ENCODE measurements at places on chromosomes 7 and 10.

DNA sequence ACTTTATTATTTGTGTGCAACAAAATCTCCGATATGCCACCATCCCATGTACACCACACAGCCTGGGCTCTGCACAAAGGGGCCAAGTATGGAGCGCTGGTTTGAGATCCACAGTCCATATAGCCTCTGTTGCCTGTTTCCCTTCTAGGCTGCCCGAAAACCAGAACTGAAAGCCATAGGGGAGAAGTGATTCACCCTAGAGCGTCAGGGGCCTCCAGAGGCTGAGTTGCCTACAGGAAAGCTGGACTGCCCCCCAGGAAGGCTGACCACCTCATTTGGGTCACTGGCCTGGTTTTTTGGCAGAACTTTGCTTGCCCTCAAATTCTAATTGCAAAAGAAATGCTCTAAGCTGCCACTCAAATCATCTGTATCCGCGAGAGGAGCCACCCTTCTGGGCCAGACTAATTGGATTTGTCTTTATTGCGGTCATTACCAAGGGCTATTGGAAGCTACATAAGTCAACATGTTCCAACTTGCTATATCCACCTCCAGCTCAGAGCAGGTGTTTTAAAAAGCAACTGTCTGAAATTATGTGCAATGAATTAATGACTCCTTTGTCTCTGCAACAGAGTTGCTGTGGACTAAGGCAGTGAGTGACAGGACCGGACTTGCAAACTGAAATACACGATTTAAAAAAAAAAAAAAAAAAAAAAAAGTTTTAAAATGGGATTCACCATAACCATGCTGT, 28.3 kb upstream of the FRMD4A start:
- DNase-seq: peak; percentile 26

GRCh38 chr10:108427146-108427545, 1262.6 kb upstream of the SORCS1 start:
- DNase-seq: no peak

DNA sequence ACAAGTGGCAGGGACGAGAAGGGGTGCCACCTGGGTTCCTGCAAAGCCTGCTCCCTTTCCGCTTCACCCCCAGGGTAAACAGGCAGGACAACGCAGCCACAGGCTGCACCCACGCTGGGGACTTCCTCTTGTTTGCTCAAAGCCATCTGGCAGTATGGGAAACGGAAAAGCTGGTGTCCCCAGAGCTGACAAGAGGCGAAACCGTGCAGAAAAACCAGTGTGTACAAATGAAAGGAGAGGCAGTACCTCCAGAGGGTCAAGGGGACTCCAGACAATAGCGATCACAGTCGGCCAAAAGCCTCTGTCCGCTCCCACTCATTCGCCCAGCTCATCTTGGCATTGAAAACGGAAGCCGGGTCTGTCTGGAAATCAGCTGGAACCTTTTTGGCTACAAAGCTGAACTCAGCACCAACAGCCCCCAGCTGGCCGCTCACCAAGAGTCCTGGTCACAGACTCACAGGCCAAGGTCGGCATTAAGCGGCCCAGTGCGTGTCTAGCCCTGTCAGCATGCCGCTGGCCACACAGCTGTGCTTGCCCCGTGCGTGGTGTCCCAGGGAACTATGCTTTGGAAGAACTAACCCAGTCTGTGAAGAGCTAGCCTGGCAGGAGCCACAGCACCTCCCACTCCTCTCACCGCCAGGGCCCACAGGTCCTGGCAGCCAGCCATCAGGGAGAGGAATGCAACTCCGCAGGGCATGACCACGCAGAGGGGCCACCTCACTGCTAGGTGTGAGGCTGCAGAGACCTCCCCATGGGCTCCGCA, 10.4 kb downstream of the TNS3 start:
- DNase-seq: peak; percentile 49

DNA sequence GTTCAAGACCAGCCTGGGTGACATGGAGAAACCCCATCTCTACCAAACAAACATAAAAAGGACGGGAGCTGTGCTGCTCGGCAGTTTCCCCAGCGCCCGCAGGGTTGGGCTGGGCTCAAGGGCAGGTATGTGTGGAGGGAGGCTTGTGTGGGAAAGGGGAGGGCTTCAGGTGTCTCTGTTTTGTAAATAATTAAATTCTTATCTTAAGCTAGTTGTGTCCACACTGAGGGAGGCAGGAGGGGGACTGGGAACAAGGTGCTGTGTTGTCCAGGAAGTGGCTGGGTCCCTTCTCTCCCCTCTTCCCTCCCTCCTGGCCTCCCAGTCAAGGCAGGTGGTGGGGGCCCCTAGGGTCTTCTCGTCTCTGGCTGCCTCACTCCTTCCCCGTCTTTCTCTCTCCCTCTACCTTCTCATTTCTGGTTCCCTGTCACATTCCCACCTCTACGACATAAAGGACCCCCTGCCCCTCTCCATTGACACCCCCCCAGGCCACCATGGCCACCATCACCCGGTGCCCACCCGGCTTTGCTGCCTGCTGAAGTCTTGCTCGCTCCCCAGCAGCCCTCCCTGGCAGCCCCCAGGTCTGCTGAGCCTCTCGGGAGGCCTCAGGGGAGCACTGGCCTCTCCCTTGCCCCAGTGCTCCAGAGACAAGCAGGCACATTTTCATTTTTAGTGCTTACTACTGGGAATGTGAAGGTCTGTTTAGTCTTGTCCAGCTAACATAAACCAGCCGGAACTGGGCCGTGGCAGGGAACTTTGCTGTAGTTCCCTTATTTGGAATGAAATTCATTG, 19.3 kb downstream of the NEURL1 start:
- DNase-seq: peak; percentile 21

GRCh38 chr10:96374985-96375830, 16.4 kb upstream of the OPALIN start:
- peak; percentile 74 for DNase-seq

DNA sequence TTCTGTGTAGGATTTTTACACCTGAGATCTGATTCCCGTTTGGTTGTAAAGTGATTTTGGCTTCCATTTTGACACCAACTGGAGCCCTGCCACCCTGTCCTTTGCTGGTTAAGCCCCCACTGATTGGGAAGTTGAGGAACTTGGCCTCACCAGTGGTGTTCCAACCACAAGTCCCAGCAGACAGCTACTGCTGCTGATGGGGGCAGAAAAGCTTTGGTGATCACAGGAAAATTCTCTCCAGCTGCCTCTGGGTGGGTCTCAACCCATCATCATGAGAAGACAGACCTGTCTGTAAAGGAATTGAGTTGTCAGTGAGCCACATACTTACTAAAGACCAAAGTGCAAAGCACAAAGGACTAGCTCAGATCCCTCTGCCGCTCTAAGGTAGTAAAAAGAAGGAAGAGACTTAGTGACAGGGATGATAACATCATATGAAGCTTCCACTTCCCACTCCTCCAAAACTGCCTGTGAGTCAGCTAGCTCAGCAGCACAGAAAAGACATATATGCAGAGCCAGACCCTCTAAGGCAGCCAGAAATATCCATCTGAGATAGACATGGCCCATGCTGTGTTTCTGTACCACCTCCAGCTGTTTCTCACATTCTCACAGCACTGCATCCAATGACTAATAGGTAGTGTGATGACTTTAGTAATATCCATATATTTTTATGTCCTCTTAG, 22.4 kb upstream of the LRRC17 start:
- no peak for DNase-seq

DNA sequence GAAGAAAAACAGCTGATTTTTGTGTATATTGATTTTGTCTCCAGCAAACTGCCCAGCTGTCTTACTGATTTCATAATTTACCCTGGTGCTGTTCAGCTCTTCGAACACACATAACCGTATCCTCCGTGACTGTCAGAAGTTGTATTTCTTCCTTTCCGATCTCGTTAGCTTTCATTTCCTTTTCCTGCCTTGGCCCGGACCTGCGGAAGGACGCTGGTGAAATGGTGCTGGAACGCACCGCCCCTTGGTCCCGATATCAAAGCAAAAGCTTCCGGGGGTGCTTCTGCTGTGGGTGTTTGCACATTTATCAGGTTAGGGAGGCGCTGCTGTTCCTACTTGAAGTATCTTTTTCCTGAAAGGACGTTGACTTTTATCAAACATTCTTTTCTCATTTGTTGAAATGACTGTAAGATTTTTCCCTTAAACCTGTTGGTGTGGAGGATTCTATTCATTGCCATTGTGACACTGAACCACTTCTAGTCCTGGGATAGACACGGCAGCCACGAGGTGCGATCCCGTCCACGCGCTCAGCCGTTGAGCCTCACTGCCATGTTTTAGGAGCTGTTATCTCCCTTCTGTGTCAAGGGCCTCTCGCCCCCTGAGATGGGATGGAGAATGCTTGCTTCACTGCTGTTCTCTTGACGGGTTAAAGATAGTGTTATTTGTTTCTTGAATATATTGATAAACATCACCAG, 72.6 kb downstream of the FOXL3 start:
- DNase-seq: no peak

GRCh38 chr7:148395352-148395811, 195.2 kb upstream of the C7orf33 start:
- no peak for DNase-seq

DNA sequence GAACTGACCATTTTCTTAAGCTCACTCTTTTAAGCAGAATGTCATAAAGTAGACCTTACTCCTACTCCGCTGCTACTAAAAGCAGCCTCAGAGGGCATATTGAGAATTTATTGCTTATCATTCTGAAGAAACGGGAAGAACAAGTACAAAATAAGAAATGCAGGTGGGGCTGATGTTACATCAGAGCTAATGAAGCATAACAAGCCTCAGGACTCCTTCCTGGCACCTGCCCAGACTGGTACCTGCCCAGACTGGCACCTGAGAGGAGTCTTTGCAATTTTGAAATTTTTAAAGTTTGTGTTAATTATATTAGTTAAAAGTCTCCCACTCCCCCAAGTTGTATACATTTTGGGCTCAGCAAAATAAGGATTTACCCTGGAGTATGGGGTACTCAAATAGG, 162.4 kb downstream of the SEMA3E start:
- DNase-seq: no peak
